ENCODE measurements at places on chromosomes 13 and 19.
A peak's percentile ranks its signal among the peaks of the same experiment; 100 is the strongest.

DNA sequence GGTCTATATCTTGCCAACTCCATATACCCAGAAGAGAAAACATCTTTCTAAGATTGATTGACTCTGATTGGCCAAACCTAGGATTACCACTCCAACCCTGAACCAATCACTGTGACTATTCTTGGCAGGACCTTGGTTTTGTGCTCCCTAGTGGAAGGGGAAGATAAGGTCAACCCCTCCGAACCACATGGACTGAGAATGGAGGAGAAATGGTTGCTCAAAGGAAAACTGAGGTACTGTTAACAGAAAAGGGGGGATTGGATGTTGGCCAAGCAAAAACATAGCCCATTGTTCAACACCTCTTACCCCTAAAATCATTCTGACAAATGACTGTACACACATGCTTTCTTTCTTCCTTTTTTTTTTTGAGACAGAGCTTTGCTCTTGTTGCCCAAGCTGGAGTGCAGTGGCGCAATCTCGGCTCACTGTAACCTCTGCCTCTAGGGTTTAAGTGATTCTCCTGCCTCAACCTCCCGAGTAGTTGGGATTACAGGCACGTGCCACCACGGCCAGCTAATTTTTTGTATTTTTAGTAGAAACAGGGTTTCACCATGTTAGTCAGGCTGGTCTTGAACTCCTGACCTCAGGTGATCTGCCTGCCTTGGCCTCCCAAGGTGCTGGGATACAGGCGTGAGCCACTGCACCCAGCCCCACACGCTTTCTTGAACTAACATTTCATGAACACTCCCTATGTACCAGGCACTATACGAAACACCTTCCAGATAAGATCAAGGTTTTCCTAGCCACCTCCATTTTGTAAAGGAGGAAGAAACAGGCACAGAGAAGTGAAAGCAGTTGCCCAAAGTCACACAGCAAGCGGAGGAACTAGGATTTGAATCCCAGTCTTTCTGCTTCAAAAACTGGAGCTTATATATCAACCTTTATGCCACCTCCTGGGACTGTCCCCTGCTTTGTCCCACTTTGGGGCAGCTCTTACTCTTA, 6.5 kb downstream of the MEIOSIN start:
- no peaks in the 10 kb centered on the region for H3K4me1 ChIP-seq
- H3K27ac ChIP-seq = no peak overlapping the region
- peaks cover 5% of the 10 kb centered on the region for H3K27me3 ChIP-seq

DNA sequence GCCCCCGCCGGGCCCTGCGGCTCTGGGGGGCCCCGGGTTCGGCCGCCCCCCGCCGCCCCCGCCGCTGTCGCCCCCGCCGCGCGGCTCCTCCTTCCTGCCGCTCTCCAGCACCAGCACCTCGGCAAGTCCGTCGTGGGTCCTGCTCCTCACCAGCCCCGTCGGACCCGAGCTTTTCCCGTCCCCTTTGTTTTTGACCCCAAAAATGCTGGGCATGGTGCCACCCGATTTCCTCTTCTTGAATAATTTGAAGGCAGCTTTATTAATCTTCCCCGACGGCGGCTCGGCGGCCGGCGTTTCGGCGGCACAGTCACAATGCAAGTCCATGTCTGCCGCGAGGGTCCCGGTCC, 945 bp downstream of the AMER2 start:
- H3K27me3 ChIP-seq = peaks cover 70% of the 10 kb centered on the region
- DNase-seq = no peak
- H3K4me3 ChIP-seq = peak overlapping the region; percentile 74
- peaks cover 10% of the 10 kb centered on the region for H3K4me1 ChIP-seq
- H3K36me3 ChIP-seq = no peaks in the 10 kb centered on the region

DNA sequence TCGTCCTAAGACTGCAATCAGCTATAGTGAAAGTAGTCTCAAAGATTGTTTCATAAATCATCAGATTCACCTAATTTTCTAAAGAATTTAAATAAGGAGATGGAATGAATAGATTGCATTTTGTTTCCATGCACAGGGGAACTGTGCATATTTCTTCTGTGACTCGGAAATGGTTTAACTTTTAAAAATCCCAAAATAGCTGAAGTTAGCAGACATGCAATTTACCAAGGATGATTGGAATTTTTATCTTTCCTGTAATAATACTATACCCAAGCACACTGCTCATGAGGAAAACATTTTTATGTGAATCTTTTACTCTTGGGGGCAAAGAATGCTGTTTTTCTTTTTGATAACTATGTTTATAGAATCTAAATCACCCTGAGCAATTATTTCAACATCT, 15.0 kb upstream of the LMO7 start:
- no peak overlapping the region for H3K4me3 ChIP-seq
- no peak overlapping the region for H3K27ac ChIP-seq
- peaks cover 4% of the 10 kb centered on the region for H3K4me1 ChIP-seq
- H3K36me3 ChIP-seq = peaks cover 5% of the 10 kb centered on the region

DNA sequence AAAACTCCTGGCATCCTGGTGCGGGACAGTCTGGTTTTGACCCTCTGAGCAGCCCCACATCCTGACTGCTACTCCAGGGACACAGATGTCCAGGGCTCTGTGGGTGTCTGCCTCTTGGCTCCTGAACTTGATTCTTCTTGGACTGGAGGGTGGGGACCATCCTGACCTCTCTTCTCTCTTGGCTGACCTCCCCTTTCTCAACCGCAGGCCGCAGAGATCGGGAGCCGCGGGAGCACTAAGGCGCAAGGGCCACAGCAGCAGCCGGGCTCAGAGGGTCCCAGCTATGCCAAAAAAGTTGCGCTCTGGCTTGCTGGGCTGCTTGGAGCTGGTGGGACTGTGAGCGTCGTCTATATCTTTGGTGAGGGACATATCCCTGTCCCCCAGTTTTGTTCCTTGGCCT, 1.0 kb downstream of the TIMM50 start:
- H3K4me1 ChIP-seq = peaks cover 24% of the 10 kb centered on the region
- peak overlapping the region; percentile 84 for H3K27ac ChIP-seq
- H3K4me3 ChIP-seq = peak overlapping the region; percentile 97
- DNase-seq = no peak
- H3K36me3 ChIP-seq = peaks cover 50% of the 10 kb centered on the region

- H3K4me1 ChIP-seq = peaks cover 2% of the 10 kb centered on the region
- H3K27me3 ChIP-seq = peaks cover 16% of the 10 kb centered on the region
- no peaks in the 10 kb centered on the region for H3K36me3 ChIP-seq
- H3K4me3 ChIP-seq = no peak overlapping the region
- DNase-seq = no peak
Observed at GRCh38 chr19:53894707-53895106, 12.7 kb downstream of the PRKCG start.

- DNase-seq = no peak
- no peaks in the 10 kb centered on the region for H3K36me3 ChIP-seq
- peaks cover 1% of the 10 kb centered on the region for H3K27me3 ChIP-seq
- H3K4me1 ChIP-seq = no peaks in the 10 kb centered on the region
- no peak overlapping the region for H3K4me3 ChIP-seq
Observed at GRCh38 chr19:56332695-56333094, 18.1 kb upstream of the ZSCAN5A start.

DNA sequence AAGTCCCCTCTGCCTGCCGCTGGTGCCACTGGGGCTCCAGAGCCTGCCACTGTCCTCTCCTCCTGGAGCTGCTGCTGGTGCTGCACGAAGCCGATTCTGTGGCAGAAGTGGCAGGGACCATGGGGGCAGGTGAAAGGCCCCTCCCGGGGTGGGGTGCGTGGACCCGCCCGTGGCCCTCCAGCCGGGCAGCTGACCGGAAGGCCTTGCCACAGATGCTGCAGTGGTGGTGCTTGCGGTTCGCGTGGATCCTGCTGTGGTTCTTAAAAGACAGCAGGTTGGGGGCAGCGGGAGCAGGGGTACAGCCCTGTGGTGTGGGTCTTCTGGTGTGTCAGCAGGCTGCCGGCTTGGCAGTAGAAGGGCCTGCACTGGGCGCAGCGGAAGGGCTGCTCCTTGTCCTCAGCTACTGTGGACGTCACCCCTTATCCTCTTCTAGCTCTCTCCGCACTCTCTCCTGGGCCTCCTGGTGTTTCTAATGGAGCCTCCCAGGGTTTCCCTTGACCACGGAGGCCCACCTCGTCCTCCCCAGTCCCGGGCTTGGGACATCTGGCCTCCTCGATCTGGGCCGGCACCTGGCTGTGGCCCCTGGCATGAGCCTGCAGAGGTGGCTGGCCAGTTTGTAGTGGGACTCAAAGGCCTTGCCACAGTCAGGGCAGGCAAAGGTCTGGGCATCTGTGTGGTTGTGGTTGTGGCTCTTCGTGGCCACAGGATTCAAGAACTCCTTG, 380.4 kb downstream of the OLFM4 start:
- no peaks in the 10 kb centered on the region for H3K4me1 ChIP-seq
- H3K27me3 ChIP-seq = no peaks in the 10 kb centered on the region
- no peak for DNase-seq

DNA sequence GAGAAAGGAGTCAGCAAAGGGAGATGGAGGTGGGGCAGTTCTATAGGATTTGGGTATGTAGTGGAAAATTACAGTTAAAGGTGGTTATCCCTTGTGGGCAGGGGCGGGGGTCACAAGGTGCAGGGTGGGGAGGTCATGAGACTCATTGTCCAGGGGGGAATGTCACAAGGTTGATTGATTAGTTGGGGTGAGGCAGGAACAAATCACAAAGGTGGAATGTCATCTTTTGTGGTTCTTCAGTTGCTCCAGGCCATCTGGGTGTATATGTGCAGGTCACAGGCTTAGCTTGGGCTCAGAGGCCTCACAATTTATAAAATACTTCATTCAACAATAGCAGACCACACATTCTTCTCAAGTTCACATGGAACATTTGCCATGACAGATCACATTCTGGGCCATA, 109.6 kb downstream of the ATP11A start:
- no peaks in the 10 kb centered on the region for H3K27me3 ChIP-seq
- H3K4me1 ChIP-seq = peaks cover 5% of the 10 kb centered on the region
- DNase-seq = no peak
- no peak overlapping the region for H3K27ac ChIP-seq
- H3K4me3 ChIP-seq = no peak overlapping the region
- H3K36me3 ChIP-seq = peaks cover 36% of the 10 kb centered on the region

- no peak overlapping the region for H3K4me3 ChIP-seq
- H3K27me3 ChIP-seq = no peaks in the 10 kb centered on the region
- H3K27ac ChIP-seq = no peak overlapping the region
- no peak for DNase-seq
Observed at GRCh38 chr13:63942372-63942771, 2526.7 kb upstream of the PCDH20 start.

GRCh38 chr13:48489666-48490065, 43.2 kb downstream of the RCBTB2 start:
- no peaks in the 10 kb centered on the region for H3K27me3 ChIP-seq
- H3K4me1 ChIP-seq = peaks cover 42% of the 10 kb centered on the region
- no peak for DNase-seq
- H3K36me3 ChIP-seq = peaks cover 33% of the 10 kb centered on the region
- peak overlapping the region; percentile 48 for H3K4me3 ChIP-seq
- H3K27ac ChIP-seq = peak overlapping the region; percentile 36

DNA sequence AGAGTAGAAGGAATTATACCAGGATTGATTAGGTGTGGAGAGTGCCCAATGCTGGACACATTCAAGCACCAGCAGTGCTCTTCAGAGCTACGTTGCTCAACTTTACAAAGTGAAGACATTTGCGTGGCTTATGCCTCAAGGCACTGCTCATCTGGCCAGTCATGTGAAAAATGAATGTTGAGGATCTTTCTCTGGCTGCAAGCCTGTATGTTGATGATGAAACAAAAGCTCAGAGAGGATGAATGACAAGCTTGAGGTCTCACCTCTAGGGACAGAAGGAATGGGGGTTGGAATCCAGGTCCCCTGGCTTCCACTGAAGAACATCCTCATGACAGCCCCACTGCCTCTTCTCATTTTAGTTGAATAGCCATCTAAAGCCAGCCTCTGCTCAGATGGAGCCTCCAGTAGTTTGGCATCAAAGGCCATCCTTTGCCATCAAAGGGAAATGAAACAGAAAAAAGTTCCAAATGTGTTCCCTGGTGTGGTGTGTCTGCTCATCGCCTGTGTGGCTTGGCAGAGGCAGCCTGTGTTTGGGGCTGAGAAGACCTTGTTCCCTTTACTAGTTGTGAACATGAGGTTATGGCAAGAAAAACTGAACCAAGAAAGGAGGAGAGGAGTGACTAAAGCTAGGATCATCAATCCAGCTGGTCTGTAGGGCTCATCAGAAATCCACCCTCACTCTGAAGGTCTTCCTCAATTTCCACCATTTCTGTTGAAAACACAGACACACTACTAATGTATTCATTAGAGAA, 114.0 kb upstream of the KL start:
- DNase-seq = no peak
- H3K4me1 ChIP-seq = peaks cover 28% of the 10 kb centered on the region
- H3K27me3 ChIP-seq = peaks cover 11% of the 10 kb centered on the region
- no peak overlapping the region for H3K4me3 ChIP-seq
- H3K27ac ChIP-seq = no peak overlapping the region

DNA sequence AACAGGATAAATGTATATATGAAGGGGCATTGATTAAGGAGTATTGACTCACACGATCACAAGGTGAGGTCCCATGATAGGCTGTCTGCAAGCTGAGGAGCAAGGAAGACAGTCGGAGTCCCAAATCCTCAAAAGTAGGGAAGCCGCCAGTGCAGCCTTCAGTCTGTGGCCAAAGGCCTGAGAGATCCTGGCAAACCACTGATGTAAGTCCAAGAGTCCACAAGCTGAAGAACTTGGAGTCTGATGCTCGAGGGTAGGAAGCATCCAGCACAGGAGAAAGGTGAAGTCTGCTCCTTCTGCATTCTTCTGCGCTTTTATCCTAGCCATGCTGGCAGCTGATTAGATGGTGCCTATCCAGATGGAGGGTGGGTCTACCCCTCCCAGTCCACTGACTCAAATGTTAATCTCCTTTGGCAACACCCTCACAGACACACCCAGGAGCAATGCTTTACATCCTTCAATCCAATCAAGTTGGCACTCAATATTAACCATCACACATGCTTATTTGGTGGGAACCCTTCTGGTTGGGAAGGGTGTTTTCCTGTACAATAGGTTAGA, 55.1 kb downstream of the SLAIN1 start:
- H3K4me1 ChIP-seq = peaks cover 18% of the 10 kb centered on the region
- H3K36me3 ChIP-seq = peaks cover 20% of the 10 kb centered on the region
- H3K4me3 ChIP-seq = no peak overlapping the region
- no peak for DNase-seq
- H3K27me3 ChIP-seq = no peaks in the 10 kb centered on the region

DNA sequence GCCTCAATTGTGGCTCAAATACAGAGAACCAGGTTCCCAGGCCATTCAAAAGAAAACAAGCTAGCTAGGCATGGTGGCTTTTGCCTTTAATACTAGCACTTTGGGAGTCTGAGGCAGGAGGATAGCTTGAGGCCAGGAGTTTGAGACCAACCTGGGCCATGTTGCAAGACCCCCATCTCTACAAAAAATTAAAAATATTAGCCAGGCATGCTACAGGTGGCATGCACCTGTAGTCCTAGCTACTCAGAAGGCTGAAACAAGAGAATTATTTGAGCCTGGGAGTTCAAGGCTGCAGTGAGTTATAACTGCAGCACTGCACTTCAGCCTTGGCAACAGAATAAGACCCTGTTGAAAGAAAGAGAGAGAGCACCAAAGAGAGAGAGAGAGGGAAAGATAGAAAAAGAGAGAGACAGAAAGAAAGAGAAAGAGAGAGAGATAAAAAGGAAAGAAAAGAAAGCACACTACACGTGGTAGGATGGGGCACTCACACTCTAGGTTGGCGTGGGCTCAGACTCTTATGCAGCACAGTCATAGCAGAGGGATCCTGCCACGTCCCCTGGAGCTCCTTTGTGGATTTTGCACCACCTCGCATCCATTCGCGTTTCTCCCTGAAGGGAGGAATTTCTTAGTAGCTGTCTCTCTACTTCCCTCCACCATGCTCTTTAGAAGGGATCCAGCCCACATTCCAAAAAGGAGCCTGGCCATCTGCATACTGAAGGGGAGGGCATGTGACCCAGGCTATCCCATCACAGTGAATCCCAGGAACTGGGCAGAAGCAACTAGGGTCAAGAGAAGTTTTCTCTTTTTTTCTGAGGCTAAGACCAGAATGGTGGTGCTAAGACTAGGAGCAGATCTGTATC, 789.9 kb downstream of the UQCRFS1 start:
- no peak overlapping the region for H3K4me3 ChIP-seq
- H3K27me3 ChIP-seq = no peaks in the 10 kb centered on the region
- no peak overlapping the region for H3K27ac ChIP-seq
- no peak for DNase-seq
- H3K36me3 ChIP-seq = no peaks in the 10 kb centered on the region
